Gastroesophageal sphincter (tissue), 4 donors: ENCODE measurements at places on chromosomes 16 and 17. TPM values are rescaled to one million over a fixed set of nuclear protein-coding genes. Genes with fewer than 3 reads are reported as not detected.

DNA sequence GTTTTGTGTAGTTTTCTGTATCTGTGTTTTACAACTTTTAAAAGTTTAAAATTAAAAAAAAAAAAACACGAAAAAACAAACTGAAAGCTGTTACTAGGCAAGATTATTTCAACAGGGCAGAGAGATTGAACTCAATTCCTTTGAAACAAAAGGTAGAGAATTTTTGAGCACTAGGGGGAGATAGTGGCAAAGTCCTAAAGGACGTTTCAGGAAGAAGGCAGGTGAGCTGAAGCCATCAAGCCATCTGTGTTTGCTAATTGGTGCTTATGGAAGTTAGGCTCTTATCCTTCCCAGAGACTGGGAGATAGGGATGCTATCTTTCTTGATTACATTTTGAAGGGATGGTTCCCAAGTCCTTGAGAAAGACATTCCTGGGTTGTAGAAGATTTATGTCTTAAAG, 70.6 kb upstream of the CLEC3A start:
- no peak for ATAC-seq

DNA sequence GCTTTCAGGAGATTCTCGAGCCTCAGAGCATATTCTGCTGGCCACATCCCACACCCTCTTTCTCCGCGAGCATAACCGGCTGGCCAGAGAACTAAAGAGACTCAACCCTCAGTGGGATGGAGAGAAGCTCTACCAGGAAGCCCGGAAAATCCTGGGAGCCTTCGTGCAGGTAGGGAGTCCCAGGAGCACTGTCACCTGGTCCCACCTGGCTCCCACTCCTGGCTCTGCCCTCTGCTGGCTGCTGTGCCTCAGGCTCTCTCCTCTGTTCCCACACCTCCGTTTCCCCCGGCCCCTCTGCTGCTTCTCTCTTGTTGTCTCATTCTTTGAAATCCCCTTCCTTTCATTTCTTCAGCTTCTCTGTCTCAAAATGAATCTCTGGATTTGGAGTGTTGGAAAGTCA, 16.4 kb downstream of the LPO start:
- no peak for ATAC-seq

DNA sequence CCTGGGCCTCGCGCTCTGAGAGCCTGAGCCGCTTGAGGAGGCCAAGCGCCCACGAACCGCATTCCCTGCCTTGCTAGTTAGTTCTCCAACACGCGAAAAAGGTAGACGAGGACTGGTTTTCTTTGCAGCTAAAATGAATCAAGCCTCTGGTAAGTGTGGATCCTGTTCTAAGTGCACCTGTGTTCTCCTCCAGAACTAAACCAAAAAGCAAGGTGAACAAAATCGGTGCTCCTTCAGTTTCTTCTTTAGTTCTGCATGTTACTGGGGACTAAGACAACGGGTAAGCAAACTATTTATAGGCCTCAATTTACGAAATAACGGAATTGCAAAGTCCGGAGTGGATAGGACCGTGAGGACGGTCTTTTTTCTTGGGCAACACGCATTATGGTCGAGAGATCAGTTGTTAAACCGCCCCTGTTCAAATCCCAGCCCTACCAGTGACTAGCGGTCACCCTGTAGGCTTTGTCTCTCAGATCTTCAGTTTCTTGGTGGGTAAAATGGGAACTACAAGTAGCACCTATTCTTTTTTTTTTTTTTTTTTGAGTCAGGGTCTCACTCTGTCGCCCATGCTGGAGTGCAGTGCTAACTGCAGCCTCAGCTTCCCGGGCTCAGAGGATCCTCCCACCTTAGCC, 993 bp upstream of the ANKRD11 start:
- ATAC-seq, result no peak

- ATAC-seq, result no peak
These were observed 4.2 kb upstream of the MAFG start for GRCh38 chr17:81931557-81932332.

KRT33B gene
- not detected for total RNA-seq

- ATAC-seq, result no peak
These were observed 923 bp downstream of the TLCD3B start for GRCh38 chr16:30030011-30030685.

FOXN1 gene
- total RNA-seq, result not detected

GRCh38 chr17:3888343-3889171, 4.3 kb downstream of the CAMKK1 start:
- peak; percentile 60 for ATAC-seq

DNA sequence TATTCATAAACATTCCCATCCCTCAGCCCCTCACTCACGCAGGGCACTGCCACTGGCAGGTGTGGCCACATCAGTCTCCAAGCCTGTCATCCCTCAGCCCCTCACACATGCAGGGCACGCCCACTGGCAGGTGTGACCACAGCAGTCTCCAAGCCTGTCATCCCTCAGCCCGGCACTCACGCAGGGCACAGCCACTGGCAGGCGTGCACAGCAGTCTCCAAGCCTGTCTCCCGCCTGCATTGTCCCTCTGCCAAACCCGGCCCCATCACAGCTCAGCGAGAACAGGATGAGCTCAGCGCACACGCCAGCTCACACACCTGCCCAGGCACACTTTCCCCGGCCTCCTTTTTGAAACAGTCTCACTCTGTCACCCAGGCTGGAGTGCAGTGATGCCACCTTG, 11.4 kb upstream of the KREMEN2 start:
- ATAC-seq, result no peak

- no peak for ATAC-seq
These were observed 929 bp downstream of the TMEM11 start for GRCh38 chr17:21212826-21213637.

HOXB1 gene
- not detected for total RNA-seq
